ENCODE measurements at places on chromosomes 2 and 18. TPM values are rescaled to one million over a fixed set of nuclear protein-coding genes. Genes with fewer than 3 reads are reported as not detected.

EGR4 gene
- not detected for total RNA-seq

NGEF gene
- total RNA-seq, result 3.2 TPM

MSTN gene
- total RNA-seq, result not detected

GNAL gene
- 18.2 TPM for total RNA-seq

SERPINB5 gene
- total RNA-seq, result 0.23 TPM

GKN2 gene
- not detected for total RNA-seq

RNF25 gene
- 24.7 TPM for total RNA-seq

CYP1B1 gene
- total RNA-seq, result 4.7 TPM

CFAP53 gene
- total RNA-seq, result 0.34 TPM

VSNL1 gene
- total RNA-seq, result 108 TPM

DNA sequence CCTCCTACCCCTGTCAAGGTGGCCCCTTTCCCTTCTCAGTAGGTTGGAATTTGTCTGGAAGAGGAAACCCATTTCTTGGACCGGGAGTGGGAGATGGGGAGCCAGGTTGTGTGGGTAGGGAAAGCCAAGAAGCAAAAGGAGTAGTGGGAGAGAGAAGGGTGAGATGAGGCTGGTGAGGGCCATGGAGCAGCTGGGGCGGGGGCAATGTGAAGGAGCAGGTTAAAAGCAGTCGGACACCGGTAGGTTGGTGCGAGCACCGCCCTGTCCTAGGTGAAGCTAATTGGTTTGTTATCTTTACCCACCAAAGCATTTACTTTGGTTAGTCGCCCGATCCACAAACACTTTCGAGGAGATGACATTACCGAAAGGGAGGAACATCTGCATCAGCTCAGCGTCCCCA lies 306.8 kb downstream of the CELF4 start:
- peaks cover 8% of the 10 kb centered on the region for H3K27me3 ChIP-seq
- H3K4me3 ChIP-seq, result no peak overlapping the region
- no peaks in the 10 kb centered on the region for H3K36me3 ChIP-seq

DNA sequence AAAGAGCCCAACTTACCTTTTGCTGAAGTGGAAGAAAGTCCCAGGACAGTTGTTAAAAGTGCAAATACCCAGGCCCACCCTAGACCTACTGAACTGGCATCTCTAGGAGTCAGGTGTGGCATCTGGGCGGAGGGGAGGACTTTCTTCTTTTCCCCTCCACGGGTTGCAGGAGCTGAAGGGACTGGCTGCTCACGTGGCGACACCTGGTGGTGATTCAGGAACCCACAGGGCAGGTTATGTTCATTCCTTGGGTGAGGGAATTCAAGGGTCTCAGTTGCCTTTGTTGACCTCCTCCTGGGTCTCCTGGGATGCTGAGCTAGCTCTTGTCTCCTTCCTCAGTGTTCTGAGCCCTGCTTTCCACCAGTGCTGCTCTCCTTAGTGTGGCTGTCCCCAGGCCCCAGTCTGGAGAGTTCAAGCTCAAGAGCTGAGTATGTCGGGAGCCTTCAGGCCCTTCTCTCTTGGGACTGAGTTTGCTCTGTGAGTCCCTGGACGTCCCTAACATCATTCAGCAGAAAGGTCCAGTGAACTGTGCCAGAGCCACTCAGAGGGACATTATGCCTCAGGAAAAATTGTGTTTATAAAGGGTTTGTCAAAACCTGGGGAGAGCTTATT lies 56.9 kb downstream of the DYSF start:
- H3K4me3 ChIP-seq, result no peak overlapping the region
- no peaks in the 10 kb centered on the region for H3K36me3 ChIP-seq
- H3K4me1 ChIP-seq, result no peaks in the 10 kb centered on the region

GRCh38 chr2:234669621-234670020 lies 172.7 kb upstream of the ARL4C start:
- no peak for DNase-seq
- H3K27ac ChIP-seq, result no peak overlapping the region
- no peaks in the 10 kb centered on the region for H3K36me3 ChIP-seq
- no peaks in the 10 kb centered on the region for H3K27me3 ChIP-seq

- no peaks in the 10 kb centered on the region for H3K36me3 ChIP-seq
- no peak for DNase-seq
- H3K27me3 ChIP-seq, result no peaks in the 10 kb centered on the region
- H3K27ac ChIP-seq, result no peak overlapping the region
Measured at GRCh38 chr2:143725400-143725799, 596.2 kb downstream of the ARHGAP15 start.

DNA sequence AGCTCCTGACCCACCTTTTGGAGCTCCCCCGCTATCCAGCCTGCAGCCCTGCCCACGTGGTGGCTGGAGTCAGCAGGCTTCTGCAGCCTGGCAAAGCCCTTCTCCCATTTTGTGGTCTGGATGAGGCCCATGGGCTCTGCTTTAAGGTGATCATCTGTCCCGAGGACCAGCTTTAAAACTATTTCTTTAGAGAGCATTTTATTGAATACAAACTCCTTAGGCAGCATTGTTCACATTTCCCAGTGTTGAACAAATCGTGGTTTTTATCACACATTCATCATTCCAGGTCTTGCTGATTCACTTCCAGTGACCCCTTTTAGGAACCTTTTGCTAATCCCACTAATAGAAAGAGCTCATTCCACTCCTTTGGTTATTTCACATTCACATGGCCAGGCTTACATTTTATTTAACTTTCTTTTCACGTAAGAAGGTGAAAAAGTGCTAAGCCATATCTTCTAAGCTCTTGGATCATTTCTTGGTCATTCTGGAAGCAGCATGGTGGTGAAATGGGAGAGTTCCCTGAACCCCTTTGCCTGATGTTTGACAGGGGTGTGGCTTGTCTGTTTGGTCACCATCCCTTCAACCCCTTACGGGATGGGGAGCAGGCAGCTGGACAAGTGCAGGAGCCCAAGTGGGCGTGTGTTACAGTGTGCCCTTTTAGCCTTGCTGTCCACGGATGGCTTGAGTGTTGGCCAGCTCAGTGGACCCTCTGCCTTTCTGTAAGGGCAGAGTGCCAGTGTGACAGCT lies 80.4 kb upstream of the RAPGEF4 start:
- H3K36me3 ChIP-seq, result no peaks in the 10 kb centered on the region
- no peaks in the 10 kb centered on the region for H3K4me1 ChIP-seq
- no peak overlapping the region for H3K27ac ChIP-seq
- no peaks in the 10 kb centered on the region for H3K27me3 ChIP-seq
- DNase-seq, result no peak

- H3K27ac ChIP-seq, result no peak overlapping the region
- no peaks in the 10 kb centered on the region for H3K27me3 ChIP-seq
- no peaks in the 10 kb centered on the region for H3K36me3 ChIP-seq
- H3K4me1 ChIP-seq, result peaks cover 4% of the 10 kb centered on the region
Measured at GRCh38 chr2:222945887-222946286, 85.1 kb downstream of the ACSL3 start.

DNA sequence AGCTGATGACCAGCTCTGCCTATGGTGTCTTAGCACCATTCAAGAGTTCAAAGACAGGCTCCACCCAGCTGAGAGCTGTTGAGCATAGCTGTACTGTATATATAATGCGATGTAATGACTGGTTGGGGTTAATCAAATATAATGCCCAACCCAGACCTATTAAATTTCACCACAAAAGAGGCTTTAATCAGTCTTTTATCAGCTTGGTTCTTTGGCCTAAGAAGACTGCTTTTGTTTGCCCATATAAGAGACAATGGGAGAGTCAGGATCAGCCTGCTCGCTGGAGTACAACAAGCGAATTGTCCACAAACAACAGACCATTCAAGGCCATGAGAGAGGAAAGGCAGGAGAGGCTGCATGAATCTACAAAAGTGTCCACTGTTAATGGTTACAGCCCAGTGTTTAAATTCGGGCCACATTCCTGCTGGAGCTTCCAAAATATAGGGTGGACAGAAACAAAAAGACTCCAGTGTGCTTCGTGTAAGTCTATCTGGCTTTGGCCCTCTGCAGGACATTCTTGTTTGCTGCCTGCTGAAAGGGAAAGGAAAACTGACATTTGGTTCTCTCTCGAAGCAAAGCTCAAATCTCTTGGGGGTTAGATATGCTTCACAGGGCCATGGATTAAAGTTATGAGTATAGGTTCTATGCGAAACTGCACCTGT lies 299.0 kb upstream of the FBXO11 start:
- no peak overlapping the region for H3K4me3 ChIP-seq
- H3K27ac ChIP-seq, result no peak overlapping the region
- H3K4me1 ChIP-seq, result peaks cover 13% of the 10 kb centered on the region
- H3K36me3 ChIP-seq, result no peaks in the 10 kb centered on the region
- no peaks in the 10 kb centered on the region for H3K27me3 ChIP-seq
- DNase-seq, result no peak

- peaks cover 2% of the 10 kb centered on the region for H3K36me3 ChIP-seq
- DNase-seq, result no peak
- no peaks in the 10 kb centered on the region for H3K4me1 ChIP-seq
- H3K4me3 ChIP-seq, result no peak overlapping the region
Measured at GRCh38 chr2:25430556-25430955, 88.8 kb upstream of the DNMT3A start.

- H3K4me3 ChIP-seq, result no peak overlapping the region
- H3K27ac ChIP-seq, result no peak overlapping the region
- H3K4me1 ChIP-seq, result no peaks in the 10 kb centered on the region
- no peaks in the 10 kb centered on the region for H3K36me3 ChIP-seq
- no peaks in the 10 kb centered on the region for H3K27me3 ChIP-seq
Measured at GRCh38 chr2:96753661-96754282, 6.9 kb upstream of the CNNM4 start.

GRCh38 chr2:233438573-233439147 lies 84.4 kb downstream of the DGKD start:
- H3K4me1 ChIP-seq, result no peaks in the 10 kb centered on the region
- no peak for DNase-seq
- no peak overlapping the region for H3K4me3 ChIP-seq
- no peaks in the 10 kb centered on the region for H3K27me3 ChIP-seq

DNA sequence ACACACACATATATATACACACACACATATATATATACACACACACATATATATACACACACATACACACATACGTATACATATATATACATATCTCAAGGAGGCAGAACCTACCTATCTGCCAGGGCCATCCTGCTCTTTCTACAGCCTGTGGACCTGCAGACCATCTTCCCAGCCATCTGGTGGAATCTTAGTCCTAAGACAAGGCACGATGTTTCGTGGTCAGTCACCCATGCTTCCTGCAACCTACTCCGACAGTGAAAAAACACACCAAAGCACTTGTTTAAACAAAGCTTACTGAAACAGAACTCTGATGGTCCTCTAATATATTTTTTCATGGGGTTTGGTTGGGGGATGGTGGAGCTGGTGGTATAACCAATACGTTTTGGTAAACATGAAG lies 164.2 kb upstream of the ZNF521 start:
- no peak overlapping the region for H3K27ac ChIP-seq
- H3K27me3 ChIP-seq, result no peaks in the 10 kb centered on the region
- no peak overlapping the region for H3K4me3 ChIP-seq

DNA sequence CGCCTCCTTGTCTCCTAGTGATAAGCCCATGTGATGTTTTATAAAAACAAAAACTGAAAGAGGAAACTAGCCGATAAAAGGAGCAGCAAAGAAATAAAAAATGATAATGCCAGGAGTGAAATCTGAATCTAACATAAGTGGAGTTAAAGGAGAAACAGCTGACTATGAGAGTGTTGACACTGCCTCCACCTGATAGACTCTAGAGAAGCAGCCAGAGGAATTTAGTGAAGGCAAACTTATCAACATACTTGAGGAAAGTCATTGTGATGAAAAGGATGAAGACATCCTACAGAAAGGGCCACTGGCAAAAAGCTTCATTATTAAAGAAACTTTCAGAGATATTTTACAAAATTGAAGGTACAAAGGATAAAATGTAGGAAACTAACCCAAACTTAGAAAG lies 1.9 kb downstream of the M1AP start:
- no peaks in the 10 kb centered on the region for H3K36me3 ChIP-seq
- peaks cover 3% of the 10 kb centered on the region for H3K27me3 ChIP-seq
- no peak overlapping the region for H3K4me3 ChIP-seq
- no peaks in the 10 kb centered on the region for H3K4me1 ChIP-seq
- no peak overlapping the region for H3K27ac ChIP-seq

- H3K27me3 ChIP-seq, result no peaks in the 10 kb centered on the region
- no peak overlapping the region for H3K27ac ChIP-seq
- H3K4me1 ChIP-seq, result no peaks in the 10 kb centered on the region
Measured at GRCh38 chr2:168006498-168006897, 240.9 kb downstream of the STK39 start.

DNA sequence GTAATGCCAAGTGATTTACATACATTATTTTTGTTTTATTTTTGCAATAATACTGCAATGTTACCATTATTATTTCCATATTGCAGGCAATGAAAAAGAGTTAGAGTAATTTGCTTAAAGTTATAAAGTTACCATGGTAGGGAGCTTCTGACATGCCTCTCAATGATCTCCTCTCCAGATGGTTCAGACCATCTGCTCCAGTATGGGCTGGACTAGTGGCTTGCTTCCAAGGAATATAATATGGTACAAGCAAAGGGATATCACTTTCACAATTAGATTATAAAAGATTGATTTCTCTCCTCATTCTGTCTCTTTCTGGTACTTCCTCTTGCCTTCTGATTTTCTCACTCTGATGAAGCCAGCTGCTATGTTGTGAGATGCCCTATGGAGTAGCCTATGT lies 245.4 kb downstream of the INSIG2 start:
- no peak for DNase-seq
- no peaks in the 10 kb centered on the region for H3K4me1 ChIP-seq
- H3K27me3 ChIP-seq, result no peaks in the 10 kb centered on the region
- H3K27ac ChIP-seq, result no peak overlapping the region

- DNase-seq, result no peak
- no peaks in the 10 kb centered on the region for H3K27me3 ChIP-seq
- H3K36me3 ChIP-seq, result no peaks in the 10 kb centered on the region
- no peak overlapping the region for H3K4me3 ChIP-seq
Measured at GRCh38 chr2:143151111-143151752, 22.0 kb downstream of the ARHGAP15 start.

- H3K27me3 ChIP-seq, result no peaks in the 10 kb centered on the region
- no peak overlapping the region for H3K27ac ChIP-seq
- no peaks in the 10 kb centered on the region for H3K4me1 ChIP-seq
Measured at GRCh38 chr2:17850151-17850550, 28.3 kb upstream of the KCNS3 start.

GRCh38 chr2:159249990-159250715 lies 36.4 kb downstream of the WDSUB1 start:
- H3K4me3 ChIP-seq, result no peak overlapping the region
- no peaks in the 10 kb centered on the region for H3K4me1 ChIP-seq
- H3K27me3 ChIP-seq, result no peaks in the 10 kb centered on the region
- H3K36me3 ChIP-seq, result no peaks in the 10 kb centered on the region
- no peak for DNase-seq
- H3K27ac ChIP-seq, result no peak overlapping the region

DNA sequence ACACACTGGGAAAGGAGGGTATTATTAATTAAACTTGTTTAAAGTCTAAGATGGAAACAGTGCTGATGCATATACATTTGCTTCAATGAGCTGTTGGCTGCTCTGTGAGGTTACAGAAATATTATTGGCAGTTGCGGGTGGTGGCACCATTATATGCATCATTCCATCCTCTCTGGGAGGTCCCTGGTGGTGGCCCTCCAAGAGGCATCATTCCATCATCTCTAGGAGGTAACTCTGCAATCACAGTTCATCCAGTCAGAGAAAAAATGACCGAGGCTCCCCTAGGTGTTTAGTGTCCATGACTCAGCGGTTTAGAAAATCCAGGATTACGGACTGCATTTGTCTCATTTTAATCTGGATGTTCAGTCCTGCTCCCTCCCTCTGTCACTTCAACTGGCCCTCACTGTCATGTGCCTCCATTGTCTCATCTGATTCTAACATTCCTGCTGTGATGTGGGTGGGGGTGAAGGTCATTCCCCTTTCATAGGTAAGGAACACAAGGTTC lies 15.4 kb downstream of the AFF3 start:
- H3K36me3 ChIP-seq, result no peaks in the 10 kb centered on the region
- DNase-seq, result no peak
- H3K27ac ChIP-seq, result no peak overlapping the region
- no peak overlapping the region for H3K4me3 ChIP-seq
- H3K27me3 ChIP-seq, result peaks cover 6% of the 10 kb centered on the region

- no peak overlapping the region for H3K4me3 ChIP-seq
- no peaks in the 10 kb centered on the region for H3K4me1 ChIP-seq
- no peak overlapping the region for H3K27ac ChIP-seq
- H3K27me3 ChIP-seq, result no peaks in the 10 kb centered on the region
- H3K36me3 ChIP-seq, result no peaks in the 10 kb centered on the region
Measured at GRCh38 chr18:28003451-28003850, 173.5 kb downstream of the CDH2 start.

All from H1 (cell line).